ENCODE measurements at places on chromosomes 13 and 19. TPM values are rescaled to one million over a fixed set of nuclear protein-coding genes. Genes with fewer than 3 reads are reported as not detected.

The MBD3L2 gene
- not detected for total RNA-seq

The DCLK1 gene
- 0.10 TPM for total RNA-seq

The PDX1 gene
- 1.7 TPM for total RNA-seq

The ZNF681 gene
- total RNA-seq = not detected

The FFAR3 gene
- not detected for total RNA-seq

The NPAS1 gene
- total RNA-seq = 4.6 TPM

The RGL3 gene
- 99.2 TPM for total RNA-seq

The ZNF546 gene
- total RNA-seq = 0.64 TPM

The ZIC5 gene
- total RNA-seq = 10.3 TPM

The KLHL26 gene
- total RNA-seq = 17.1 TPM

The DAND5 gene
- 0.25 TPM for total RNA-seq

The TMPRSS9 gene
- total RNA-seq = not detected

The KLK4 gene
- 0.84 TPM for total RNA-seq

The WDR62 gene
- 17.0 TPM for total RNA-seq

The C19orf73 gene
- 2.2 TPM for total RNA-seq

The ZNF701 gene
- 9.0 TPM for total RNA-seq

The TEX29 gene
- total RNA-seq = not detected

The SOX1 gene
- total RNA-seq = not detected
